ENCODE measurements at places on chromosomes 3 and 15.

DNA sequence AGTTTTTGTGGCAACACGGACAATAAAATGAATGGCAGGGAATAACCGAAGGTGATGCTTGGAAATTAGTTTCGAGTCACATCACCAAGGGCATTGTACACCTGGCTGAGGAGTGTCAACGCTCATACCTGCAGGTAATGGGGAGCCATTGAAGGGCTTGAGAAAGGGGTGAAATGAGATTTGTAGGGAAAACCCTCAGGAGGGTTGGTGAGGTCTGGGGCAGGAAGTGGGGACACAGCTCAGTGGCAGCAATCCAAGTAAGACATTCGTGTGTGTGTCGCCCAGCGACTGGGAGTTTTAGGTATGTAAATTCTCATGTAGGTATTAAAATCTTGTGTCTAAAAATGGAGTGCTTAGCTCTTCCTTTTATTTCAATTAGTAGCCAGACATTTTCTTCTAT lies 14.3 kb downstream of the PARP14 start:
- DNase-seq, result no peak

GRCh38 chr3:176352716-176353334 lies 844.5 kb downstream of the TBL1XR1 start:
- no peak for DNase-seq

DNA sequence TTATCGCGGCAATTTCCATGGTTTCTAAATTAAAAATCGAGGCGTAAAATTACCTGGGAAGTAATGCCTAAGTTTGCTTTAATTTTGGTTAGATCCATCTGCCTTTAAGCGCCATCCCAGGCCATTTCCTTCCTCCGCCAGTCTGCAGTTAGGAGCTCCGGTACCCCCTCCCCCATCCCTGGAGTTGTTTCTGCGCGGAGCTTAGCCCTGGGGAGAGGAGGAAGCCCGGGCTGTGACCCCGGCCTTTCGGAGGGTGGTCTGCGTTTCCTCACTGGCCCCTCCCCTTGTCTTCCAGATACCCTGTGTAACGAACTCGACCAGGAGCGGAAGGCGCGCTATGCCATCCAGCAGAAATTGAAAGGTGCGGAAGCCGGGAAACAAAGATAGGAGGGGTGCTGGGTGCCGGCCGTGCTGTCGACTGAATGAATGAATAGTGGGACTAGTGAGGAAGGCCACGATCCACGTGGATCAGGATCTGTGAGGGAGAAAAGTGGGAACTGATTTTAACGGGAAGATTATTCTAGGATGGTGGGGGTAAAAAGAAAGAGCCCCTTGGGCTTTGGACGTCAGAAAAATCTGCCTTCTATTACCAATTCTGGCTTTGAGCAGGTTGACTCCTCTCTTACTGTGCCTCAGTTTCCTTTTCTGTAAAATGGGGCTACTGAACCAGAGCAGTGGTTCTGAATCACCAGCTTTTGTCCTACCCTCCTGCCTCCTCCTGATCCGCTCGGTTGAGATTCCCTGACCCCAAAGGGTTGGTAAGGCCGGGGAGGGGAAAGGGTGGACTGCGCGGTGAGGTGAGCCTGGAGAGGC lies 6.7 kb downstream of the RNU6-1 start:
- no peak for DNase-seq

DNA sequence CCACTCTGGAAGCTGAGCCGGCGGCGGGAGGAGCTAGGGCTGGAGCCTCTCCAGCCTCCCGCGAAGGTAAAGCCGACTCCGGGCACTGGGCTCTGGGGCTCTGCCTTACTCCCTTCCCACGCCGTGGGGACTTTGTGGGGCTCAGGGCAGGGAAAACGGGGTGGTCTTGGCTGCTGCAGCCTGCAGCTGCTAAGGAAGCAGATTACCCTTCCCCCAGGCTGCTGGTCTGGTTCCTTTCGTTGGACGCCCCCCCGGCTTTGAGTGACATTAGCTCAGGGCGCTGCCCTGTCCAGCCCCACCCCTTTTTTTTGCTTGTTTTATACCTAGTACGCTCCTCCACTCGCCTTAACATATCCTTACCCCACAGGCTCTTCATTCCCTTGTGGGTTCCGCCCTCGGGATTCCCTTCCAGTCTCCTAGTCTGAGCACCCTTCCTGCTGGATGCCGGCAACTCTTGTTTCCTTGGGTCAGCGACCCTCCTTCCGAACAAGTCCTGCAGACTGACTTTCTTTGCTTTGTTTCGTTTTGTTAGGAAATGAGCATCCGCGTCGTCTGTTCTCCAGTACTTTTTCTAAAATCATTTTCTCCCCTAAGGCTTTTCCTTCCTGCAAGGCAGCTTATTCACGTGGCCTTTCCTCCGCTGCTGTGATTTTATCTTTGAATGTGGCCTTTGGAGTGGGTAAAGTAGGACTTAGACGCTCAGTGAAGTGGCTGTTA lies 551 bp downstream of the DNAJC13 start:
- DNase-seq, result peak; percentile 52

DNA sequence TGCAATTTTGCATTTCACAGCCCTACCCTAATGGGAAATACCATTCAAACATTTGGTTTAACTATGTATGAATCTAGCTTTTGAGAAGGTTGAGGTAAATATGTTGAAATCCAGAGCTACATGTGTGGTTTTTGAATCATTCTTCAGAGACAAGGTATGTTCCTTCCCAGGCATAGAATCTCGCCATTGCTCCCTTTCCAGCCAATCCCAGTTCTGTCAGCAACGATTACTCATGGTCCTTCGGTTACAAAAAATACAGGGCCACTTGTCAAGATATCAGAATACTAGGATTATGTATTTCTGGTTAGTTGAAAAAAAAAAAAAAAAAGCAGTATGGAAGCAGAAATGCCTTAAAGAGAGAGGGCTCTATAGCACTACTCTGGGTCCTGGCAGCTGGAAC lies 182.4 kb downstream of the RBMS3 start:
- DNase-seq, result no peak

- DNase-seq, result no peak
Observed at GRCh38 chr3:24550588-24550987, 55.9 kb upstream of the THRB start.

DNA sequence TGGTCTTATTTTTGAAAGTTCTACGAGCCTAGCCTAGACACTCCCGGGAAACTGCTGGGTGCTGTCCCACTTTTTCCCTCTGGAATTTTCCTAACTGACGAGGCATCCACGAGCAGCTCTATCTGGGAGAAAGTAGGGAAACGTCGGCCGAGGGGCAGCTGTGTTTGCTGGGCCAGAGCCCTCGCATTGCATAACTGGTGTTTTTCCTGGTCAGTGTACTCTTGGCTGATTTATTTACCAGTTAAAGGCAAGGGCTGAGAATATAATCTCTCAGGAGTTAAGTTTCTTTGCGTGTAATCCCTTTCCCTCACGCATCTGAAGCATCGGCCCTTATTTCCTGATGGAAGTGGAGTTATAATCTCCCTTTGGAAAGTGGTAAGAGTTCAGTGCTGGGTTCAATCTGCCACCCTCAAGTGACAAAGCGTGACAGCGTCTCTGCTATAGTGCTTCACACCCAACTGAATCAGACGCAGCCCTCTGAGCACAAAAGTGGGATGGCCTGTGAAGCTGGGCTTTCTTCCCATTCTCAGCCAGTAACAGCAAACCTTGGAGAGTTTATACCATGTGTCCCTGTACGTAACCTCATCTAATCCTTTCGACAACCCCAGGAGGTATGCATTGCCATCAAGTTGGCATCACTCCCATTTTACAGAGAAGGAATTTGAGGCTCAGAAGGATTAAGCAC lies 311.5 kb downstream of the RORA start:
- DNase-seq, result no peak

DNA sequence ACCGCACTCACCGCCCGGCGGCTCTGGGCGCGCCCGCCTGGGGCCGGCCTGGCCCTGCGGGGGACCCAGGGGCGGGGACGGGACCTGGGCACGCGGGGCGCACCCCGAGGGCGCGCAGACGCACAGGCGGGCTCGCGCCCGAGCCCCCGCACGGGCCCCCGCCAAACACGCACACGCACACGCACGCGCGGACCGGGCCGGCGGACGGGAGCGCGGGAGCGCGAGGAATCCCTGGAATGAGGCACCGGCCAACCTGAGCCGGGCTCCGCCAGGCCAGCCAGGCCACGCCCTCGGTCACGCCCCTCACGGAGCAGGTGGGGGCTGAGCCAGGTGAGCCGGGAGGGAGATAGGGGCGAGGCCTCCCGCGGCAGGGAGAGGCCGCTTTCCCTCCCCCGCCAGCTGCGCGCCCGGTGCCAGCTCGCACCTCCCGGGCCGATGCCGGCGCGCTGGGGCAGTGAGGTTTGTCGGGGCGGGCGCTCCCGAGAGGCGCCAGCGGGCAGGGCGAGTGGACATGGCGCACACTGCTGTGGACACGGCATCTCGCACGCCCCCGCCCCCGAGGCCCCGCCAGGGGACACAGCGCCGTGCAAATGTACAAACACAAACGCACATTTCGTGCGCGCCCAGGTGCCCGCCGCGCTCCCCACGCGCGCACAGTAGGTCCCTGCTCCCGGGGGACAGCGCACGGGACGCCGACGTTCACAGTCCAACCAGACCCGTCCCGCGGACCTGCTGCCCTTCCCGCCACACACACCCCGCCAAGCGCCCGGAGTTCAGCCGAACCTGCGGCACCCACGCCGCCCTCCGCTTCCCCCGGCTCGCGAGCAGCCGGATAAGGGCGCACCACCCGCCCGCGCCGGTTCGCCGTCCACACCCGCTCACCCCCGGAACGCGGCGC lies 75.9 kb upstream of the VGLL4 start:
- peak; percentile 76 for DNase-seq

DNA sequence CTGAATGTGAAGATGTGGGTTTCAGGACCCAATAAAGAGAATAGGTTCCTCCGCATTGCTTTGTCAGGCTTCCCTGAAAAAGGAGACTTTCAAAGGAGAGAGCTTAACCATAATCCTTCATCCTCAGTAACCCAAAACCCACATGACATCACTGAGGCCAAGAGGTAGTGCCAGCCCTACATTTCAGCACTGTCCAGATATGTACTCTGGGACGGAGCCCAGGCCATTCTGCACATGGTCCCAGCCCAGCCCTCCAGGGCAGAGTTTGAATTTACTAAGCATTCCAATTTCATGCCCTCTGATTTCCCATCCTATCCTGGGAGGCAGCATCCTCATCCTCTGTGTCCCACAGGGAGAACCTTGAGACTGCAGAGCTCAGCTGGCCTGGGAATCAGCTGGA lies 210.5 kb downstream of the GABRB3 start:
- DNase-seq, result no peak

Data from activated naive CD8-positive, alpha-beta T cell treated with anti-CD3 and anti-CD28 coated beads for 36 hours (primary cell).